Germinal center (tissue), 1 donor: ENCODE measurements at places on chromosomes 7 and 10.

GRCh38 chr7:131574741-131575140 is 18.3 kb upstream of the PODXL start:
- no peak for DNase-seq

DNA sequence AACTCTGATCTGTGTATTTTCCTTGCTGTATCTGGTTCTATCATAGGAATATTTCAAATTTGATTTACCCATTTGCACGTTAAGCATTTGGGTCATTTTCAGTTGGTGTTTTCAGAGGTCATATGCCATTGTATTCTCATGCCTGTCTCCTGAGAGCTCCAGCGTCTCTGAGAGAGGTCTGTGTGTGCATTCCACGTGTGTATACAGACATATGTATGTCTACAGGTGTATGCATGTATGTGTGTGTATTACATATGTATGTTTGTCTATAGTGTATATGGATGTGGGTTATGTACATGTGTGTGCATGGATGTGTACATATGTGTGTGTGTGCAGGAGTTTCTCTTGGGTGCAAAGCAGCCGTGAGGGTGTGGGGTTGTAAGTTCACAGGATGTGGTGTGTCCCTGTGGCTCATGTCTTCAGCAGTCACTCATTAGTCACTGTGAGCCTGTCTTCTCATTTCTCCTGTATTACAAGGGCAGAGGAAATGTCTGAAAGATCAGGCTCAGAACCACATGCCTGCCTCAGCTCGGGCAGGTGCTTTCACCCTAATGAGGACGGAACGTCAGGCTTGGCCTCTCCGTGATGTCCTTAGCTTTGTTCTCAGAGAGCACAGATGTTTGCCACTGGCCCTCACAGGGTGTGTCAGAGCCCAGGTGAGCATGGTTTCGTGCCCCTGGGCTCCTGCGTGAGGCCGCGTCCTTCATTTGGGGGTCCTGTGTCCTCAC is 101.6 kb downstream of the NKX6-2 start:
- no peak for DNase-seq

DNA sequence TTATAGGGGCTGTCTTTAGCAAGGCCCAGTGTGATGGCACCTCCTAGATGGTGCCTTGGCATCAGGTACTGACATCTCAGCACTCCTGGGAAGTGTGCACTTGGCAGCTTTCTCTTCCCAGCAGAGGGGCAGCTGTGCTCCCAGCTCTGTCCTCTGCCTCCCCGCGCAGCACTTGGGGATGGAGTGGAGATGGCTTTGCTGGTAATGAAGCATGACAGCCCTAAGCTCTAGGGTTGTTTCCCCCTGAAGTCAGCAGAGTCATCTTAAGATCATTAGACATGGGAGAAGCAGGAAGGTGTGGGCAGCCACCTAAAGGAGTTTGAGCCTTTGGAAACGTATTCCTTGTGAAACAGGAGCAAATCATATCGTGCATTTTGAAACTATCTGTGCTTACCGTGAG is 46.7 kb downstream of the HTRA1 start:
- no peak for DNase-seq

- no peak for DNase-seq
These were observed 81.0 kb upstream of the INSIG1 start for GRCh38 chr7:155216475-155217272.

- DNase-seq = peak; percentile 44
These were observed 1.4 kb downstream of the OTUD1 start for GRCh38 chr10:23439961-23440889.

DNA sequence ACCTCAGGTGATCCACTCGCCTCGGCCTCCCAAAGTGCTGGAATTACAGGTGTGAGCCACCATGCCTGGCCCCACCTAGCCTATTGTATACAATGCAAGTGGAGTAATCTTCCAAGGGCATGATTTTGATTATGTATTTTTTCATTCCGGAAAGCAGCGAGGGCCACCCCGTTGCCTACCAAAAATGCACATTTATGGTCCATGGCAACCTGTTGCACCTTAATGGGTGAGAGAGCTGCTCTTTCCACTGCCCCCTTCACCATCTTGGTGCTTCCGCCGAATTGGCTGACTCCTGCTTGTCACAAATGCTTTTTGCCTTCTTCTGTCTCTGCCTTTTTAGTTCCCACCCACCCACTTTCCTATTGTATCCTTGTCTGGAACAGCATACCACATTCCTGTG is 699.5 kb downstream of the LRMDA start:
- no peak for DNase-seq

DNA sequence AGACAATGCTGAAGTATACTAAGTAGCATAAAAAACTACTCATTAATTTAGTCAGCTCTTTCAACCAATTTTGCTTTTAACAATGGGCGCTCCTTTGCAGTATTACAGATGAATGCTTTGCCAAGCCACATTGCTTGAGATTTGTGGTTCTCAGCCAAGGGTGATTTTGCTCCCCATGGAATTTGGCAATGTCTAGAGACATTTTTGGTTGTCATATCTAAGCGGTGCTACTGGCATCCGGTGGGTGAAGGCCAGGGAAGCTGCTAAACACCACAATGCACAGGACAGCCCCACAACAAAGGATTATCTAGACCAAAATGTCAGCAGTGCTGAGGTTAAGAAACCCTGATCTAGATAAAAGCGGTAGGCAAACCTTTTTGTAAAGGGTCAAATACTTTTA is 112.0 kb downstream of the UBE2H start:
- DNase-seq = no peak

GRCh38 chr7:93053949-93054943 is 63.5 kb downstream of the SAMD9 start:
- DNase-seq = no peak
